Right renal cortex interstitium (tissue), 3 donors: ENCODE measurements at places on chromosomes 7 and 10. TPM values are rescaled to one million over a fixed set of nuclear protein-coding genes. Genes with fewer than 3 reads are reported as not detected.

- DNase-seq: no peak
These were observed 78.7 kb upstream of the ABI1 start for GRCh38 chr10:26939290-26939961.

GRCh38 chr7:27143023-27143949, at the start of gene HOXA5:
TSS of gene HOXA5 (minus strand) at chr7:27143681. CDS start at chr7:27143607, 74 bp downstream.
- peak; percentile 87 for DNase-seq

GRCh38 chr10:119095640-119096039, 8.3 kb upstream of the DENND10 start:
- DNase-seq: no peak

AMZ1 gene
- 0.08 TPM for polyA plus RNA-seq

HTR5A gene
- not detected for polyA plus RNA-seq
